Activated gamma-delta T cell (primary cell): ENCODE measurements at places on chromosomes 7 and 10.

GRCh38 chr10:53403688-53404087 is 631.1 kb upstream of the MBL2 start:
- DNase-seq: no peak

DNA sequence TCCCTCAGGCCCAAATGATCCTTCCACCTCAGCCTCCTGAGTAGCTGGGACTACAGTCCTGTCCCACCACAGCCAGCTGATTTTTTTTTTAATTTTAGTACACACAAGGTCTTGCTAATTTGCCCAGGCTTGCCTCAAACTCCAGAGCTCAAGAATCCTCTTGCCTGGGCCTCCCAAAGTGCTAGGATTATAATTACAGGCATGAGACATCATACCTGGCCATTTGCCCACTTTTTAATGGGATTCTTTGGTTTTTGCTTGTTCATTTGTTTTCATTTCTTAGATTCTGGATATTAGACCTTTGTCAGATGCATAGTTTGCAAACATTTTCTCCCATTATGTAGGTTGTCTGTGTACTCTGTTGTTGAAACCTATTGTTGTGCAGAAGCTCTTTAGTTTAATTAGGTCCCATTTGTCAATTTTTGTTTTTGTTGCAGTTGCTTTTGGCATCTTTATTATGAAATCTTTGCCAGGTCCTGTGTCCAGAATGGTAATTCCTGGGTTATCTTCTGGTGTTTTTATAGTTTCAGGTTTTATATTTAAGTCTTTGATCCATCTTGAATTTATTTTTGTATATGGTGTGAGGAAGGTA is 95.2 kb downstream of the GLCCI1 start:
- DNase-seq: no peak

DNA sequence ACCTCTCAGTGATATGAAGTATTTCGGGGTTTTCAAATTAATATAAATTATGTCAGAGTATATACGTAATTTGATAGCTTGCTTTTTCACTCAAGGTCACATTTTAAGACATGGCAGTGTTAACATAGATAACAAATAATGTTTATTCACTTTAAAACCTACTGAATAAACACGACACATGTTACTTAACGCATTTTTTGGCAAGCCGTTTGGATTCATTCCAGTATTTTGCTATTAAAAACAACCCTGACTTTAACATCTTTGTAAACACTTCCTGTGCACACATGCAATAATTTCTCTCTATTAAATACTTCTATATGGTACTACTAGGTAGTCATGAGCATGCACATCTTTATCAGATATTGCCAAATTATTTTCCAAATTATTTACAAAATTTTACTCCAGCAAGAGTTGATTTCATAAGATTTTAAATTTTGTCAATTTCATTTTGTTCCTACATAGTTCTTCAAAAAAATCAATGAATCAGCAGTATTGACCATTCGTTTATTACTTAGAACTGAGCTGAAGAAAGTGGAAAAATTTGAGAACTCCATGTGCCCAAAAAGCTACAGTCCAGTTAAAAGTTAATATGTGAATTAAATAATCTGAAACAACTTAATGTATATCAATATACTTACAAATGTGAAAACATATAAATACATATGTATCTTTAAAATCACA is 26.8 kb upstream of the THSD7A start:
- no peak for DNase-seq

- no peak for DNase-seq
These were observed 73.0 kb downstream of the ZRANB1 start for GRCh38 chr10:125014836-125015355.

DNA sequence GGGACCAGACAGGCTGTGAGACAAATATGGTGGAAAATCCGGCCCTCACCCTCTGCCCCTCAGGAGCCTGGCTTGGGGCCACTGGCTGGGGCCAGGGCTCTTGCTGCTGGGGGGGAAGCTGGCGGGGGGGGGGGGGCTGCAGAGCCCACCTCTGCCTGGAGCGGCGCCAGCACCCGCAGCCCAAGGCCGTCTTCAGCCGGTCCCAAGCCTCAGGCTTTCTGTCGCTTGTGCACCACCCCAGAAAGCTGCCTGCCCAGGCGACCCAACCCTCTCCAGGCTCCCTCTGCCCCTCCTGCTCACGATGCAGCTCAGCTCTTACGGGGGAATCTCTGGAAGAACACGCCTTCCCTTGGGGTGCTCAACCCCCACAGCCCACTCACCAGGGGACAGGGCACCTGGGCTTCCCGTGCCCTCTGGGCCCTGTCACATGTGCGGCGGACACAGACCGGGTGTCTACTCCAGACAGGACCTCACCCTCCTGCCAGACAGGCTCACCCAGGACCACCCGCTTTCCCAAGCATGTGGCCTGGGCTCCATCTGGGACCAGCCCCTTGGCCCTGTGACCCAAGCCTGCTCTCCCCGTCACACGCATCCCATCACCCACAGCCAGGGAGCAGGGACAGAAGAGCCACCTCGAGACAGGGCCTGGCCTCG is 43.9 kb downstream of the DPYSL4 start:
- DNase-seq: no peak

DNA sequence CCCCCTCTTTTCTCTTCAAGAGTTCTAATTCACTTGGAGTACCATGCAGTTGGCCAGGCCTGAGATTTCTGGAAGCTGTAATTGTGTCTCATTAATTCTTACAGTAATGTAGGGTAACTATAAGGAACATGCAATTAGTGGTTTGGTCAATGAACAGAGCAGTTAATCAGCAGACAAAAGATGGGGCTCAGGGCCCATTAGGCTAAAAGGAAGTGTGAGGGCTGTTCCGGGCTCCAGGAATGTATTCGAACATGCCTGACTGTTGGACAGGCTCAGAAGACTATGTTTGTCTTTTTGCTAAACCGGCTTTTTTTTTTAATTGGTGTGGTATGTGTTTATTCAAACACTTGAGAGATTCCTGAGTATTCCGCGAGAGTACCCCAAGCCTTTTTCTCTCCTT is 42.5 kb upstream of the FZD8 start:
- DNase-seq: no peak

DNA sequence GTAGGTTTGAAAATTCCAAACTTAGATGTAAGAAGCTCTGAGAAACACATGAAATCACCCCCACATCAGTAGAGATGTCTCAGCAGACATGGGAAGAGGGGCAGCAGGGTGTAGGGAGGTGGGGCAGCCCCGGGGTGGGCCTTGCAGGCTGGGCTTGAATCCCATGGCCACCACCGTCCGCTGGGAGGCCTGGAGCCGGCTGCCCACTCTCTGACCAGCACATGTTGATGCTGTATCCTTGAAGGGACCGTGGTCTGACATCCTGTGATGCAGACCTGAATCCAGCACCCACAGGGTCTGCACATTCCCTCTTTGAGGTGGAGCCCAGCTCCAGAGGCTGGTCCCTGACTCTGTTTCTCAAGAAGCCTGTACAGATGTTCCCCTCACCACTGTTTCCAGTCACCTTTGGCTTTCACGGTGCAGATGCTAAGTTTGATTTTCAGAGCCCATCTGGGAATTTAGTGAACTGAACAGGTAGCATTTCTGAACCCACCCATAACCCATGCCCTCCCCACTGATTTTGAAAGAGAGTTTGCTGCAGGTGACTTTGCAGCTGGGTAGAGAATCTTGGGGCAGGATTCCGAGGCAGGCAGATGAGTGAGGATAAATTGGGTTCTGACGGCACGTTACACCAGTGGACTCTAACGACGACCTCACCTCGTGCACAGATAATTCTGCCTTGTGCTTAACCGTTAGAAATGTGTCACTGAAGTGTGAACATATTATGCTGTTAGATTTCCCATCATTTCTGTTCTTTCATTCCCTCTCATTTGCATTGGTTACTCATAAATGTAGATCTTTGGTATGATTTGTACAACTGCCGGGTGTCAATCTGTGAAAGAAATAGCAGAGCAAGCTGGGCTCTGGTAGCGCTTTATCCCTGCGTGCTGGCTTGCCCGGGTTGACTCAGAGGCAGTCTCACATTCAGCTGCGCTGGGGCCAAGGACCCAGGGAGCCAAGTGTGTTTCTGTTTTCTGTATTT is 45.7 kb downstream of the IKZF1 start:
- peak; percentile 33 for DNase-seq

DNA sequence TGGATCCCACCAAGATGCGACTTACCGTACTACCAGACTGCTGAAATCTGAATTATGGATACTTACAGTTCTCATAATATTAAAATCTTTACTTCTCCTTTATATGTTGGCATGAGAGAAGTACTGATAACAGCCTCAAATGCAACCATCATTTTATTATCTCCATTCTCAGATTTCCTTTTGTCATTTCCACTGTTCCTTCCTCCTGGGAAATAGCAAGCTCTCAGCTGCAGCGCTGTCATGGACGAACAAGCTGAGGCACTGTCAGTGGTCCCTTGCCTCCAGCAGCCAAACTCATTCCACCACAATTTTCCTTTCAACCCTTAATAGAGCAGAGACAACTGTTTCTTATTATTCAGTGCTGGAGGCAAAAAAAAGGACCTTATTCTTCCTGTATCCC is 478.4 kb downstream of the ARL4A start:
- no peak for DNase-seq

DNA sequence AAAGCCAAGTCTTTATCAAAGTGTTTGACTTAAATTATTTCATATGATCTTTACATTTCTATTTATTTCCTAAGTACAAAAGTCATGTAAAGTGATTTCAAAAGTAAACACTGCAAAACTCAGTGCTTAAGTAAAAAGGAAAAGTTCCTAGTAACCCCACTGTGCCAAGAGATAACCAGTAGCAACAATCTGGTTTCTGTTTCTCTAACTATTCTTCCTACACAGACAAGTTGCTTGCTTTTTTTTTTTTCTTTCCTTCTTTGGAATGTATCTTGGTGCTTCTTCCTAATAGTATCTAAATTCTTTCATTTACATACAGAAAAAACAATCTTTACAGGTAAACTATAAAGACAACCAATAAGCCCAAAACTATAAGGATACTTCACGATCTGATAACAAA is 3.1 kb downstream of the JCAD start:
- DNase-seq: no peak

DNA sequence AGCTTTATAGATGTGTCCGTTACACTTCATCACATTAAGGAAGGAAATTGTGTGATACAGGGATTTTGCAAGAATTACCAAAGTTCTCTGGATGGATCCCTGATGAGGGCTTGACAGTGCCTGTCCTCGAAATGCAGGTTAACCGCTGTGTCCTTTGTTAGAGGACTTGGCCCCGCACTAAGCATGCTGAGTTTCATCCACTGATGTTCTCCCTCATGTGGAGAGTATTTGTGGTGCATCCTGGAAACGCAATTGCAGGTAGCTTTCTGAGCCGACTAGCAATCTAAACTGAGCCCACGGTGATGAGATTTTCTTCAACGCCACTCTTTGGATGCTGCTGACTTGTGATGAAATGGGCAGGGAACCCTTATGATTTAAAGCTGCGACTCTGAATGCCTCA is 71.9 kb upstream of the STK17A start:
- DNase-seq: no peak

- DNase-seq: no peak
These were observed 42.6 kb downstream of the DRGX start for GRCh38 chr10:49353026-49353894.

DNA sequence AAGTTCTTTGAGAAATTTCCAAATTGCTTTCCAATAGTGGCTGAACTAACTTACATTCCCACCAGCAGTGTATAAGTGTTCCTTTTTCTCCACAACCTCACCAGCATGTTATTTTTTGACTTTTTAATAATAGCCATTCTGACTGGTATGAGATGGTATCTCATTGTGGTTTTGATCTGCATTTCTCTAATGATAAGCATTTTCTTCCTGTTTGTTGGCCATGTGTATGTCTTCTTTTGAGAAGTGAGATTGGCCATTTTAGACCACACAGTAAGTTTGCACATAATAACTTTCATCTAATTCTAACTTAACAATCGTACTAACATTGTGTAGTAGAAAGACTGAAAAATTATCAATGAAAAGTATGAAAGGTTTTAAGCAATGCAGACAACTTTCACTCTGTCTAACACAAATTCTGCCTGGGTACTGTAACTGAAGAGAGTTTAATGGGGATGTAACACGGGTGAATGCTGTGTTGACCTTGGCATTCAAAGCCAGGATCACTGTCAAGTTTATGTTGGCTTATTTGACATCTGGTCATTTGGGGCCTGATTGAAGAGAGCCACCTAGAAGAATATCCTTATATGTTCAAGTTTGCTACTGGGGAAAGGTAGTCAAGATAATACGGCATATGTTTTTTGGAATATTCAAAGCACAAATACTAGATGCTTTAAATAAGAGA is 50.4 kb downstream of the FAM171A1 start:
- DNase-seq: no peak
